ENCODE measurements at places on chromosomes 11 and 22.

- DNase-seq, result no peak
Measured at GRCh38 chr22:46737105-46737975, 712 bp downstream of the CERK start.

GRCh38 chr11:106937111-106937510 is 81.2 kb downstream of the GUCY1A2 start:
- no peak for DNase-seq

DNA sequence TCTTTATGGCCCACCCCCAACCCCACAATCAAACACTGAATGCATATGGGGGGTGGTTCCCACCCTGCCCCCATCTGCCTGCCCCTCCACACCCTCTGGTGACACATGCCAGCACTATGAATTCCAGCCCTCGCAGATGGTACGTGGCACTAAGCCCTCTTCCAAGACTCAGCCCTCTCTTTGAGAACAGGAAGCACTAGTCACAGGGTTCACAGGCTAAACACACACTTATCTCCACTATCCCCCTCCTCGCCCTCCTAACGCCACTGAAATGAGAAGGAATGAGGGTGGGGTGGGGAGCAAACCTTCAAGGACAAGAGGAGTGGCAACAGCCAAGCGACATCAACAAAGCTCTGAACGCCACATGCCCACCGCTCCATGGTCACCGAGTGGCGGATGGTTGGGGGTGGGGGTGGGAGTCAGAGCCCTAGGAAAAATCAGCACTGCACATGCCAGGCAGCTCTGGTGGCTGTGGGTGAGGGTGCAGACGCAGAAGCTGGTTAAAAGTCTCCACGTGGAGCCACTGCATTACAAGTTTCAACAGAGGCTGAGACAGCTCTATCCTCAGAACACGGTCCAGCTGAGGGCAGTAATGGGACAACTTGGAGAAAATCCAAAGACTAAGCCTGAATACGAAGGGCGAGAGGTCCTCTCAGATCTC is 33.6 kb downstream of the TMEM184B start:
- peak; percentile 95 for DNase-seq

- no peak for DNase-seq
Measured at GRCh38 chr22:20446383-20446970, 8.9 kb upstream of the SCARF2 start.

GRCh38 chr11:16946477-16947282 is 67.5 kb downstream of the PLEKHA7 start:
- DNase-seq, result no peak

DNA sequence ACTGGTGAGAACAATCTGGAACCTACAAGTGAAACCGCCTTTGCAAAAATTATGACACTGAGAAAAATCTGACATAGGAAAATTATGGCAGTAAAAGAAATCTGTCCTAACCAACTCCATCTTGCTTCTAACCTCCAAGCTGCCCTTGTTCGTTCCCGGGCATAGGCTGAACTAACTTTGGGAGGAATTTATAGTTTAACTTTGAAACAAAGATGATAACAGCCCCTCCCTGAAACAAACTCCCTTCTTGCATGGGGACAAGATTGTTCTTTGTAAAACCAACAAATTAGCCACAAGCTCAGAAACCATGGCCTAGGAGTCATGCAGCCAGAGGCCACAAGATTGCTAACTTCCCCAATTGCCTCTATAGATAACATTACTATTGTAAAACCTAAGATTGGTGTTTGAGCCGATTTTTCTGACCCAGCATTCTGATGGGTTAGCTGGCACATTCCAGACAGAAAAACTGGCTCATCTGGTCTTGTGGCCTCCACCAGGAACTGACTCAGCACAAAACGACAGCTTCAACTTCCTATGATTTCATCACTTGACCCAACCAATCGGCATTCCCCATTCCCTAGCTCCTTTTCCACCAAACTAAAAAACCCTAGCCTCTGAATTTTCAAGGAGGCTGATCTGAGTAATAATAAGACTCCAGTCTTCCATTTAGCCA is 3.6 kb upstream of the CCDC81 start:
- no peak for DNase-seq

DNA sequence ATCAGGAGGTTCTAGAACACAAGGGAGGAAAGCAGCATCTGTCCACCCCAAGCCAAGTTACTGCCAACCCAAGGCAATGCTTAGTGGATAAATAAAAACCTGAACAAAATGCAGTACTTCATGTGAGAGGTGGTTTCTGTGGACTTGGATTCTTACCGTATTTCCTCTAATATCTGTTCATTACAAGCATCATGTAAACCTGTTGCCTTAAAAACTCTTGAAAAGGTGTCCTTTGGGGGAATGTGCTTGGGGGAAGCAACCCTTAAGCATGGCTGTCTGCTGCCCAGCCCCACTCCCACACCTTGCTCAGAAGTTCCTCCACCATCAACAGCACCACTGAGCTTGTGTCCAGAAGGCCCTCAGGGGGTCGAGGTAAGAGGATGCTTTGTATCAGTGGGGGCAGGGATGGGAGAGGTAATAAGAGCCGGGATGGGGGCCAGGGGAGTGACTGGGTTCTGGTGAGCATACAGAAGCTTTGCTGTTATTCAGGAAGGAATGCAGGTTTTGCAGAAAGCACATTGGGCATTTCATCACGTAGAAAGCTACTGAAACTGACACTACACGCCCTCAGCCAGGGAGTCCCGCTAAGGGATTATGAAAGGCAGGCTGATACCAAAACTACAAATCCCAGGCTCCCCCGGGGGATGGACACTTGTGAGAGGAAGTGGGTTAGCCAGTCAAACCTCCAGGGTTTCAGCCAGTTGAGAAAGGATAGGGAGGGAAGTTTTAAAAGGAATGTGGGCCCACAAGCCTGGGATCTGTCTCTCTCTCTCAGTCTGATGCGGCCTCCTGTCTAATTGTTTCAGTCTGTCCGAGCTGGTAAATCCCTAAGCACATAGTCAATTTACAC is 52.0 kb downstream of the KCNJ1 start:
- no peak for DNase-seq

GRCh38 chr11:68120273-68121066 is 718 bp downstream of the CHKA start:
- DNase-seq, result peak; percentile 74

- no peak for DNase-seq
Measured at GRCh38 chr11:94885133-94885532, 88.2 kb downstream of the CWC15 start.

GRCh38 chr11:95363164-95363563 is 132.2 kb upstream of the SESN3 start:
- DNase-seq, result no peak

DNA sequence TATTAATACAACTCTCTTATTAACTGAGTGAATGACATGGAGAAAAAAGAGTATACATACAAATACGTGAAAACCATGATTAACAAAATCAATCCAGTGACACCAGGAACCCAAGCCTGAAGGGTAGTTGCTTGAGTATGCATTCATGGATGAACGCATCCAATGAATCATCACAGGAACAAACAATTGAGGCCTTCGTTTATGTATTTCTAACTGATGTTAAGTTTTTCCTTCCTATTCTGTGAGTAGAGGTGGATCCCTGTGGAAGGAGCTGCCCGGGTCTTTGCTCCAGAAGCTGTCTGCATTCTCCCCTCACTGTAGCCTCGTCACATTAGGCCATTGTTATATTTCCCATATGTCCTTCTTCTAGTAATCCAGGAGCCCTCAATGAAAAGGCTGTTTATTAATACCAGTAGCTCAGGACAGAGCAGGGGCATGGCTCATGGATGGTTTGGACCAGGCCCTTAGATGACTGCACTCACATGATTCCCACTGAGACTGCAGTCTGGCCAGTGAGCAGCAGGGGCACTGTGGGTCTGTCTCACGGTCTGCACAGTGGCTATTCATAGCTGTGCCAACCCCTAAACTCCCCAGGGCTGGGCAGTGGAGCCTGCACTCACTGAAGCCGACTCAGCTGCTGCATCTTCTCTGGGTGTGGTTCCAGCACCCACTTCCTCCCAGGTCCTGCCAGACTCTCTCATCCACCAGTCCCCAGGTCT is 128.1 kb upstream of the TOP3B start:
- peak; percentile 76 for DNase-seq

DNA sequence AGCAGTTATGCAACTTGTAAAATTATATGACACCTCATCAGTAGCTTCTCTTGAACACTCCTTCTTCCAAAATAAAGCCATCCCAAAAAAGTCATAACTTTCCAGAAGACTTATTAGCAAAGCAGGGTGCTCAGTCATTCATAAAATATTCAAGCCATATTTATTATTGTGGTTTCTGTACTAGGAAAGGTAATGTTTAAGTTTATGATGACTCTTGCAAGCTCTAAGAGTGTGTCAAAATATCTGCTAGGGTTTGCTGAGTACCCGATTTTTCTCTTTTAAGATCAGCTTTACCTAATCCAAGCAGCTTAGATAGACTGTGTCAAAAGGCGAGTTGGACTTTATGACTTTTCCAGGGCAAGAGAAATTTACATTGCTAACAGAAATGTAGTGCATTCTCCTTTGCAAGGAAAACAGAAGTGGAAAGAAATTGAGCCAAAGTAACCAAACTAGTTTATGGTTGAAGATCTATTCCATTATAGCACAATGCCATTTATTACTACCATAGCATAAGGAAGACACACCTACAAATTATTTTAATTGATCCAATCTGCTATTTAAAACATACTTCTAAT is 98.0 kb upstream of the SOX6 start:
- DNase-seq, result no peak

DNA sequence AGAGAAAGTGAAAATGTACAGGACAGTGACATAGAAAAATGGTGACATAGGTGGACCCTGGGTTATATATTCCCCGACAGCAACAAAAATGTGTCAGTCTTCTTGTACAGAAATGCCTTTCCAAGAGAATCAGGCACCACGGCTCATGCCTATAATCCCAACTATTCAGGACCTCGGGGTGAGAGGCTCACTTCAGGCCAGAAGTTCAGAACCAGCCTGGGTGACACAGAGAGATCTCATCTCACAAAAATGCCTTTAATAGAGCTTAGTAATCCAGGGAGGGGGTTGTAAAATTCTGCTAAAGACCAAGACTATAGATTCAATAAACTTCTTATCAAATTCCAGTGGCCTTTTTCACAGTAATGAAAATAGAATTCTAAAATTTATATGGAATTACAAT is 10.7 kb downstream of the ZNF195 start:
- no peak for DNase-seq

DNA sequence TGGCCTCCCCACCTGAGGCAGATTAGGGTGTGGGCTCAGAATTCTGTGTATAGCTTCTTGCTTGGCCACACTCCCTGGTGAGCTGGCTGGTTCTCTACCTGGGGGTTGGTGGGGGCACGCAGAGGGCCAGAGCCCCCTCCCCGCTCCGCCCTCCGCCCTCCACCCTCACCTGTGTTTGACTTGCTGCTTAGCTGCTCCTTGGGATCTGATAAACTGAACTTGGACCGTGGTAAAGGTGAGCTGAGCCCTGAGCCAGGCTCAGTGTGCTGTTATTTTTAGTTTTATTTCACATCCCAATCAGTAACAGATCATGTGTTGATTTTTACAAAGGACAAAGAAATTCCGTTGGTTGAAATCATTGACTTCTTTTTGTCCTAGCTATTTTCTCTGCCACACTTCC is 2.0 kb downstream of the OVOL1 start:
- no peak for DNase-seq

DNA sequence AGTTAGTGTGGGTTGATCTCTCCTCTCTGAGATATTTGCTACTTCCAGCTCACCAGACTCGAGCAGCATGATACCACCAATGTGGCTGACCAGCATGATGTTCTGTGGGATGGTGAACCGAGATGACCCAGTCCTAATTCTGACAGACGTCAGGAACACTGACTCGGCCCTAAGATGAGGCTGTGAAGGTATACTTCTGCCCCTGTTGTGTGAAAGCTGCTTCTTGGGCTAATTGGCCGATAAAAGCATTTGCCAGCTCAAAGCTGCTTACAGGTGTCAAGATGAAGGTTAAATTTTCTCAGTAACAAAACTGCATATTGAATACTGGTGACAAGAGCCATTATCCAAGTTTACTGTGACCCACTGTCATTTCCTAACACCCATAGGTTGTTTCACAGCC is 151.4 kb downstream of the BRD1 start:
- DNase-seq, result no peak
